ENCODE measurements at places on chromosomes 1 and 21.

- DNase-seq, result no peak
Observed at GRCh38 chr1:162856260-162856659, 4.7 kb downstream of the CCDC190 start.

DNA sequence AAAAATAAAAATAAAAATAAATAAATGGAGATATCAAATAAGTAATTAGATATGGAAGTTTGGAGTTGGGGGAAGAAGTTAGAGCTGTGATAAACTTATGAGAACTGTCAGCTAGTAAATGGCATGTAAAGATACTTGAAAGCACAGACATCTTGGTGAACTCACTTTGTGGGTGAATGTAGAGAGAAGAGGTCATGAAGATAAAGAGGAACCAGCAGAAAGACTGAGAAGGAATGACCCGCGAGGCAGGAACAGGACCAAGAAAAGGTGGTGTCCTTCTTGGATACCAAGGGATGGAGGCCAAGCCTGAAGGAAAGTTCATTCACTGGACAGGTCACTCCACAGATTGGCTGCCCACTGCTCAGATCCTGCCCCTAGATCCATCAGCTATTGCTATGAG lies 4.7 kb upstream of the CAPZB start:
- no peak for DNase-seq

GRCh38 chr1:1371746-1372711 lies 3.0 kb downstream of the AURKAIP1 start:
- no peak for DNase-seq

DNA sequence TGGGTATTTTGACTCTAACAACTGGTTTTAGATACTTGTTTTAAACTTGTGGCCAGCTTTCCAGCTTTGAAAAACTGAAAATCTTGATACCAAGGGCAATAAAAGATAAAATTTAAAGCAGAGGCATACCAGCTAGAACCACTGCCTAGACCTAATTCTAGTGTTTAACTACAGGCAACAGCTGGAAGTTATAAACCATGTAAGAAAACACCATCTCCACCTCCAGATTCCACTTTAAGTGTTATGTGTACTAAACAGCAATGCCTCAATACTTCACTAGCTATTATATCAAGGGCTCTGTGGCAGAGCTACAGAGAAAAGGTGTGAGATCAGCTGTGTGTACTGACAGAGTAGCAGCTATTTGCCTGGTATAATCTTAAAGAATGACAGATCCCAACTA lies 69.5 kb downstream of the LPAR3 start:
- no peak for DNase-seq

DNA sequence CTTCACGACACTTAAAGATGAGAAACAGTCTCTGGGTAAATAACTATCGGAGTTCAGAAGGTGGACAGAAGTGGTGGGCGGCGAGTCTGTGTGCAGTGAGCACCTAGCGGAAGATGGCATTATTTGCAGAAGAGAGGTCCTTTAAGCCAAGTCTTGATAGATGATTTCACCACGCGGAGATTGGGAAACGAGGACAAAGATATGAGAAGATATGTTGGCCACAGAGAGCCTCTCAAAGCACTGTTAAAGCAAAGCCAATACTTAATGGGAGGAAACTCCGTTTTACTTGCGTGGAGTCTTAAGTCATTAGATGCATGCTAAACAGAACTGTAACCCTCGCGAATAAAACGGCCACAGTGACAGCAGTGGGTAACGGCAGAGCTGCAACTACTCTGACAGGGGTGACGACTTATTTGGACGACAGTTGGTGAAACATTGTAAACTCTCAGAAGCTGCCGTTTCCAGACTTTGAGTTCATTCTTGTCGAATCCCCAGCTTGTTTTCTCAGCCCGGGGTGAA lies 577 bp upstream of the CEP350 start:
- DNase-seq, result no peak

DNA sequence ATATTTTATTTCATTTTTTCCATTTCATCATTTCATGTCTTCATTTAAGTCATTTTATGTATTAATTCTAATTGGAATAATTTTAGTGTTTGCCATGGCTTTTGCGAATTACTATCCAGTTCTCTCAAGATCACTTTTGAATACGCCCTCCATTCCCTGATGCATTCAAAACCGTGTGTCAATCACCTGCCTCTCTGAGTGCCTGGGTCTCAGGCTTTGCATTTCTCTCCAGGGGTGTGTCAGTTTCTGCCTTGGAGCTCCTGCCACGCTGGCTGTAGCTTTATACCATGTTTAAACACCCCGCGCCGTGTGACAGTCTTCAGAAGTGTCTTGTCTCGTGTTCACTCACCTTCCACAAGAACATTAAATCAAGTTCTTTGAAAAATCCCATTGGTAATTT lies 7.4 kb upstream of the DNMT3L start:
- DNase-seq, result no peak

DNA sequence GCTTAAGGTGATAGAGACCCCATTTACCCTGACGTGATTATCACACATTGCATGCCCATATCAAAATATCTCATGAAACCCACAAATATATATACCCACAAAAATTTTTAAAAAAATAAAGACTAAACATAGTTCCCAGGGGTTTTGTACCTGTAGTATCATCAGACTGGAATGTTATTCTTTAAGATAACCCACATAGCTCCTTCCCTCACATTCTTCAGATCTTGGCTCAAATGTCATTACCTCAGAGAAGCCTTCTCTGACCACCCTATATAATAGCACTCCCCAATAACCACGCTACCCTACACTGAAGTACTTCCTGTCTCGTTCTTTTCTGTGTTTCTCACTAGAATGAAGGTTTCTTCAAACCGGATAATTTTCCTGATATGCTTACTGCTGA lies 138.3 kb upstream of the SNX7 start:
- no peak for DNase-seq

- DNase-seq, result no peak
Observed at GRCh38 chr1:45205011-45205909, 1.1 kb downstream of the ZSWIM5 start.

- DNase-seq, result no peak
Observed at GRCh38 chr1:151403612-151404011, 4.2 kb downstream of the PSMB4 start.

GRCh38 chr21:45496968-45497845 lies 45.0 kb downstream of the SLC19A1 start:
- DNase-seq, result no peak

GRCh38 chr1:54070171-54070837 lies 16.9 kb downstream of the TCEANC2 start:
- DNase-seq, result peak; percentile 18

GRCh38 chr1:17425806-17426600 lies 13.5 kb downstream of the RCC2 start:
- no peak for DNase-seq

DNA sequence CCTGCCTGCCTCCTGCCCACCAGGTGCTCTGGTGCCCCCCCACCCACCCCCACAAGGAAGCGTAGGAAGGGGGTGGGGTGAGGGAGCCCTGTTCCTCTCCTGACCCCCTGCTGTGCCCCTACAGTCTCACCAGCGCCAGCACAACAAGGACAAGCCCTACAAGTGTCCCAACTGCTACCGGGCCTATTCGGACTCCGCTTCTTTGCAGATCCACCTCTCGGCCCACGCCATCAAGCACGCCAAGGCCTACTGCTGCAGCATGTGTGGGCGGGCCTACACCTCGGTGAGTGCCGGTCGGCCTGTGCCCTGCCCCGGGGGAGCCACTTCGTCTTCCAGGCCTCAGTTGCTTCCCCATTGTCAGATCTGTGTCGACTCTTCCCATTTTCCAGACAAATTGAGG lies 25.9 kb downstream of the A3GALT2 start:
- no peak for DNase-seq

GRCh38 chr1:203175237-203175826 lies at the start of gene MYBPH:
TSS of gene MYBPH (minus strand) at chr1:203175826. CDS start at chr1:203175755, 71 bp downstream.
- no peak for DNase-seq

Data from cerebellar nuclear complex (tissue), 1 donor.